ENCODE measurements at places on chromosomes 2 and 18.

DNA sequence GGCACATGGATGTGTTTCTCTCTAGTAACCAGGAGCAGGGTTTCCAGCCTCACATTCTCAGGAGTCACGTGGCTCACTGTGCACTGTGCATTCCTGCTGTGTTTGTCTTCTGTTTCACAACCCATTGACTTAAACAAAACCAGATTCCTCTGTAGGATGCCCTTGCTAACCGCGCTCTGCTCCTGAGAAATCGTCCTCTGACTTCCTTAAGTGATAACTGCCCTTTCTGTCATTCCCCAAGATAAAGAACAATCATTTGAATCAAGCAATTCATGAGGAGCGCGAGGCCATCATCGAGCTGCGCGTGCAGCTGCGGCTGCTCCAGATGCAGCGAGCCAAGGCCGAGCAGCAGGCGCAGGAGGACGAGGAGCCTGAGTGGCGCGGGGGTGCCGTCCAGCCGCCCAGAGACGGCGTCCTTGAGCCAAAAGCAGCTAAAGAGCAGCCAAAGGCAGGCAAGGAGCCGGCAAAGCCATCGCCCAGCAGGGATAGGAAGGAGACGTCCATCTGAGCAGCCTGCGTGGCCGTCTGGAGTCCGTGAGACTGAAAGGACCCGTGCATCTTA, 60.2 kb downstream of the RALBP1 start:
- DNase-seq = no peak

DNA sequence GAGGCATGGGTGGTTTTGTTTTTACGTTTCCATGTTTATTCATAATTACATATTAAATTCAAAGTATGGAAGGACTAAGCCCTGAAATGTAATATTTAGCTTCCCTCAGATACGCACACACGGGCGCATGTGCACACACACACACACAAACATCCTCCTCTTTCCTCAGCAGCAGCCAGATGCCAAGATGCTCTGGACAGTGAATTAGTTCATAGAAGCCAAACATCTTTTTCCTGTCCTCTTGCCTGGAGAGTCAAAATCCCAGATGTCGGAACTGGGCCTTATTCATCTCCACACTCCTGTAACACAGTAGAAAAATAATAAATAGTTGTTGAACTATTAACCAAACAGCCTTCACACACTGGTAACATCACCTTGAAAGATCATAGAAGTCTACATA, 273.1 kb downstream of the SP3 start:
- no peak for DNase-seq

DNA sequence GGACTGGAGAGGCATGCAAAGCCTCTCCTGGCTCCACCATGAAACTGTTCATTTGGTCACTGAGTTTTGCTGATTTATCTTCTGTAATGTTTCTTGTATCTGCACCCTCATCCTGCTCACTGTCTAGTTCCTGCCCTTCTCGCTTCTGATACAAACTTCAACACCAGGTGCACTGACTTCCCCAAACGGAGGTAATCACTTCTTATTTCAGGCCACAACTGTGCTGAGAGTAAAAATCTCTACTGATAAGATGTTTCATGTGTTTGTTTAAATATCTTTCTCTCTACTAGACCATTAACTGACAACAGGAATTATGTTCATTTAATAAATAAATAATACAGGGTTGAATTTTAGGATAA, 10.9 kb upstream of the NT5C1B start:
- no peak for DNase-seq

GRCh38 chr18:76691800-76692199, 130.6 kb upstream of the ZNF236 start:
- no peak for DNase-seq

DNA sequence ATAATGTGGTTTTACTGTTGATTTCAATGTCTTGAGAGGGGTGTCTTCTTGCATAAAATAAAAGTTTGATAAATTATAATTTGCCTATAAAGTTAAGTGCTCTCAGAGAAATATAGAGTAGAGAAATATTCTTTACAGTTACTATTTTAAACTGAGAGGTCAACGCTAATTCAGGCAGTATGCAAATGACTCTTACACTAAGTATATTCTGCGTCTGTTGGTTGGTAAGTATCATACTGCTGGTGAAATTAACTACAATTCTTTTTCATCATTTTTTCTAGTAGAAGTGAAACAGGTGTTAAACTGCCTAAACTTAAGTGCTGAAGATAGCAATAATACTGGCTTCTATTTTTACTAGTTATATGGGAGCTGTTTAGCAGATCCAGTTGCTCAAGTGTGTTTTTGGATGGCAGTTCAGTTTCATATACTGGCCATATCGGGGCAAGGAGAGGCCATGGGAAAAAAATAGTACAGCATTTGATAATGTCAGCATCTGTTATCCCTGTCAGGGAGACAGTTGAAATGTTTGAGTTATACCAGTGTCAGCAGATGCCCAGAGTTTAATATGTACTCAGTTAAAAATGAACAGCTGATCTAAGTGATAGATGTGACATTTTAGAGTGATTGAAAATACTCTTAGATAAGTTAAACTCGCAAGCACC, 86.2 kb downstream of the MIB1 start:
- DNase-seq = no peak

DNA sequence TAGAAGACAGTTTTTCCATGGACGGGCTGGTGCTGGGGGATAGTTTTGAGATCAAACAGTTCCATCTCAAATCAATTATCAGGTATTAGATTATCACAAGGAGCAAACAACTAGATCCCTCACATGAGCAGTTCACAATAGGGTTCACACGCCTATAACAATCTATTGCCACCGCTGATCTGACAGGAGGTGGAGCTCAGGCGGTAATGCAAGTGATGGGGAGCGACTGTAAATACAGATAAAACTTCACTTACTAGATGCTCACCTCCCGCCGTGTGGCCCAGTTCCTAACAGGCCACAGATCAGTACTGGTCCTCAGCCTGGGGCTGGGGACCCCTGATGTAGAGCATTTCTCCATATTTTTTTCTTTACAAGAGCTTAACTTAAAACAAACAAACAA, 203.6 kb downstream of the CDH7 start:
- no peak for DNase-seq
